ENCODE measurements at places on chromosomes 1 and 21.

DNA sequence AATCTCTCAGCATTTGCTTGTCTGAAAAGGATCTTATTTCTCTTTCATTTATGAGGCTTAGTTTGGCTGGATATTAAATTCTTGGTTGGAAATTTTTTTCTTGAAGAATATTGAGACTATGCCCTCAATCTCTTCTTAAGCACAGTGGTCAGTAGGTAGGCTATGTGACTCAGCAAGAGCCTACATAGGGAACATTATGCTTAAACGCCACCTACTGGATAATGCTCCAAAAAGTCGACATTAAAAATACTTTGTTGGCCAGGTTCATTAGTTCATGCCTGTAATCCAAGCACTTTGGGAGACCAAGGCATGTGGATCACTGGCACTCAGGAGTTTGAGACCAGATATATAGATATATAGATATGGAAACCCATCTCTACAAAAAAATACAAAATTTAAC lies 678.0 kb upstream of the USP24 start:
- DNase-seq, result no peak

- no peak for DNase-seq
Measured at GRCh38 chr1:210900079-210900478, 233.9 kb downstream of the KCNH1 start.

DNA sequence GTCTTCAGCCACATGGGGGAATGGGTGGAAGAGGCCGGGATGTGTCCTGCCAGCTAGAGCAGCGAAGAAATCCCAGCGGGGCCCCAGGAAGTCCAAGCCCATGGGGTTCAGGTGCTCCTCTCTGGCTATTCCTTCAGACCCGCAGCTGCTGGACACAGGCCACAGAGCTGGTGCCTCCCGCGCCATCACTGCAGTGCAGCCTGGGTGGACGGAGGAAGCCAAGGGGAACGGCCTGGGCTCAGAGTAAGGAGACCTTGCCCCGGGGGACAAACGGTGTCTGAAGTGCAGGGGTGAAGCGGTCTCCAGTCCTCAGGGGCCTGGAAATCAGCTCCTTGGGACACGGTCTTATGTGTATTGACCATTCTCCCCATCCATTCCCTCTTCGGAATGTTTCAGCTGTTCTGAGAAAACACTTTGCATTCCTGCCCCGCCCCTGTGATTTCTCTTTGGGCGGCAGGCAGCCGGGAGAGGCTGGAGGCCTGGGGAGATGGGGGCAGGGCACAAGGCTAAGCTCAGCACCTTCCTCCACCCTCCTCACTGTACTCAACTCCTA lies 18.4 kb downstream of the MTHFR start:
- DNase-seq, result no peak

- peak; percentile 67 for DNase-seq
Measured at GRCh38 chr1:206912445-206913095, 9.2 kb downstream of the FCMR start.

- DNase-seq, result peak; percentile 11
Measured at GRCh38 chr1:175757381-175758015, 14.1 kb upstream of the TNR start.

DNA sequence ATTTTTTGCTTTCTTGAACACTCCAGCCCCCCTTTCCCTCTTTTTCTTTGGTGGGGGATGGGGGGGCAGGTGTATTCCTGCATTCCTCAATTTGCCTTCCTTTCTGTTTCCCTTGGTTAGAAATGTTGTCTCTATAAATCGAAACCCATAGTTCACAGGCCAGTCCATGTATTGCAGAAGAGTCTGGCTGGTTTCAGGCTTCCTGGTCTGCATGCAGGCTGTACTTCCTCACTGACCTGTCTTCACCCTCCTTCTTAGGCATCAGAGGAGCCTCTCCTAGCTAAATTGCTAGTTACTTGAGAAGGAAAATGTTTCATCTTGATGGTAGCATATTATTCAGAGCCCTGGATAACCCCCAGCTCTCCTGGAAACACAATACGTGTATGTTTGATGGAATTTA lies 140.0 kb downstream of the SPATA46 start:
- DNase-seq, result no peak

- DNase-seq, result no peak
Measured at GRCh38 chr21:19541602-19542001, 1138.0 kb upstream of the TMPRSS15 start.

Measured in stimulated activated naive CD8-positive, alpha-beta T cell treated with anti-CD3 and anti-CD28 coated beads, Interleukin-15, amount 100 ng/mL, for 72 hours (primary cell).